ENCODE measurements at places on chromosomes 5 and 9.

GRCh38 chr5:92909602-92909962 is 671.4 kb downstream of the NR2F1-AS1 start:
- no peak for DNase-seq

DNA sequence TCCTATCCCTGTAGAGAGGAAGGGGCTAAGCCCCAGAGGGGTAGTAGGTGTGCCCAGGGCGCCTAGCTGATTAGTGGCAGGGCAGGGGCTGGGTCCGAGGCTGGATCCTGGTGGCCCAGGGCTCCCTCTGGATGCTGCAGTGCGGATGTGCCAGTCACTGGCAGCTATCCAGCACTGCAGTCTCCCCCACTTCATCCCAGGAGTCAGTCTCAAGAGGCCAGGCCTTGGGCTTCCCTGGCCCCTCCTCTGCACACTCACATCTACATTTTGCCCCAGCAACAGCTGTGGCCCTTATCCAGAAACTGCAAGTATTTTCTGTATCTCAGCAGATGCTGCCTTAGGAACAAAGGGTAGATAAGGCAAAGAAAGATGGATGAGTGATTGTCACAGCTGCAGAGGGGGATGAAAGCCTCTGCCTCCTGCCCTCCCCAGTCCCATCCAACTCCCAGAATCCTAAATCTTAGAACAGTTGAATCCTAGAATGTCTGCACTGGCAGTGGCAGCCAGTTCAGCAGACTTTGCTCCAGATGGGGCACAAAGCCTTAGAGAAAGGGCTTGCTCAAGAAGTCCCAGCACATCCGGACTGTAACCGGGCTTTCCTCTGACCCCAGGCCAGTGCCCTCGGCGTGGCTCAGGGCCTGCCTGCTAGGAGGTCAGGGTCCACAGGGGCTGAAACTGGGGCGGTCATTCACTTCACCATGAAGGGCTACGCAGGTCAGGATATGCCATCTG is 1.6 kb downstream of the ANXA6 start:
- DNase-seq, result no peak

DNA sequence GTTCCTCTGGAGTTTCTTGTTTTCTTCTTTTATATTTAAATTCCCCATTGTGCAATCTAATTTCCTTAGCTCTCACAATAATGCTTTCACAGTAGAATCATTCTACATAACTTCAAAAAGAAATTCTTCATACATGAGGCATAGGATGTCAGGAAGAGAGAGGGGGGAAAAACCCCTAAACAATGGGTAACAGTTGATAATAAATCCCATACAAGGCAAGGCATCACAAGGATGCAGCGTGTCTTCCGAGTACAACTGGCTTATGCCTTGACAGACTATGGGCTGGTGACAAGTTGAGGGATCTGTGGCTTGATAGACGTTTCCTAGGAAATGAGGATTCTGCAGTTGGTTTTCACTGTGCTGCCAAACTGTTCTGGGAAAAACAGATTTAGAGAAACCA is 247.4 kb downstream of the ARL15 start:
- no peak for DNase-seq

DNA sequence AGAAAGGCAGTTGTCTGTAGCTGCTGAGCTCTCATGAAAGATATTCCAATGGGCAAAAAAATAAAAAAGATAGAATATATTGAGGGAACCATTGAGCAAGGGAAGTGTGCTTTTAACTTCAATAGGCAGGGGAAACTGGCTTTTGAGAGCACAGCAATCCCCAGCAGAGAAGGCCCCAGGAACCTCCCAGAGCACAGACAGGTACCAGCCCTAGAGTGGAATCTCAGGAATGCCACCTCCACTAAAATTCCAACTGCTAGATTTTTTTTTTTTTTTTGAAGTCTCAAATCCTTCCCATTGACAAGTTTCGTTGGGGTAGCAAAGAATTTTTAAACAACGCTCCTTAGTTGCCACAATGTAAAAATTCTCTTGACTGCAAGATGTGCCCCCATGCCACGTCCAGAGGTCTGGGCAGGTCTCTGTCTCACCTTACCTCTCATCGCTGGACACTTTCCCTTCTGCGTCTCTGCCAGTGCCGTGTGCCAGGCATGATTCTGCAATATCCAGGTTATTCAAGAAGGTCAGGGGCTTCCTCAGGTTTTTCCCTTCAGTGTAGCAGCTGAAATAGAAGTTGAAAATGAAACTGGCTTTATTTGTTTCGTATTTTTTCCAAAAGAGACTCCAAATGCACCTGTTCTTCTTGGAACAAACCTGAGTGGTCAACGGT is 64.2 kb upstream of the IRX1 start:
- no peak for DNase-seq

DNA sequence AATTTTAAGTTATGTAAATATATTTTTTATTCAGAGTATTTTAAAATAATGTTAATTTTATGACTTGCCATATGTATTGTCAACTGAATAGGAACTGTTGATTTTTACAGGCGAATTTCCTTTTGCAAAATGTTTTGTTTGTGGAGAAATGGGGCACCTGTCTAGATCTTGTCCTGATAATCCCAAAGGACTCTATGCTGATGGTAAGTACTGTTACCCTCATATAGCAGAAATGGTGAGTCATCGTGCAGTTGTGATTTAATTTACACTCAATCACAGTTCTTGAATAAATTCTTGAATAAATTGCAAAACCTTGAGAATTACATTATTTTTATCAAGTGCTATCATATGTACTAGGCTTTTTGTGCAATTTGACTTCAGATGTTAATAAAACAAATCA is 7.4 kb downstream of the ZCCHC9 start:
- no peak for DNase-seq

- no peak for DNase-seq
Measured at GRCh38 chr5:169706071-169706470, 69.0 kb downstream of the DOCK2 start.

DNA sequence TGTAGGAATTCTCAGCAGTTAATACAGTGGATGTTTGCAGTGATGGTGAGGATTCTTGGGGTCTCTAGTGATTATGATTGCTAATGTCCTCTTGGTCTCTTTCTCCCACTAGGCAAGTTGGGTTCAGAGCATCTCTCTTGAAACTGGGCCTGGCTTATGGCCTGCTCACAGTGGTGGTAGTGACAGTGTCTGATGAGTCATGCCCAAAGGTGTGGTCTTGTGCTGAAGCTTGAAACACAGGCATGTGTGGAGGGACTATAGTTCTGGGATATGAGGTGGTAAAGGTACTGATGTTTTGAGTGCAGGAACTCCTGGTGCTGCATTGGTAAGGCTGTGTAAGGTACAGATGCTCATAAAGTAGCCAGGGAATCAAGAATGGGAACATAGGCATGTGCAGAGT is 231.1 kb downstream of the FAM170A start:
- no peak for DNase-seq

DNA sequence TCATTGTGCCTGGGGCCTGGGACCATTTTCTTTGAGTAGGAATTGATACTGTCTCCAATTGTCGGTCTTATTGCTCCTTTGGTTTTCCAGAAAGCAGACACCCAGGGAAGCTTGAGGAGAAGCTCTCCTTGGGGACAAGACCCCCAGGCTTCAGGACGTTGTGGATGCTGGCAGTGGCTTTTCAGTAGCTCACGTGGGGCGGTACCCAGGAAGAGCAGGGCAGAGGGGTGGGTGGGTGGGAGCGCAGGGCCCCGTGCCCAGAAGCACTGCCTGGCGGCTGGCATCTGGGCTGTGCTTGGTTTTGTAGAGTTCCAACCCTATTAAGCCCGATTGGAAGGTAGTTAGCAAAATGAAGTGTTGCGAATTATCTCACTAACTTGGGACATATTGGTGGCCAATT is 374.2 kb upstream of the IRX1 start:
- DNase-seq, result no peak

- no peak for DNase-seq
Measured at GRCh38 chr9:38130724-38131123, 61.7 kb upstream of the SHB start.

DNA sequence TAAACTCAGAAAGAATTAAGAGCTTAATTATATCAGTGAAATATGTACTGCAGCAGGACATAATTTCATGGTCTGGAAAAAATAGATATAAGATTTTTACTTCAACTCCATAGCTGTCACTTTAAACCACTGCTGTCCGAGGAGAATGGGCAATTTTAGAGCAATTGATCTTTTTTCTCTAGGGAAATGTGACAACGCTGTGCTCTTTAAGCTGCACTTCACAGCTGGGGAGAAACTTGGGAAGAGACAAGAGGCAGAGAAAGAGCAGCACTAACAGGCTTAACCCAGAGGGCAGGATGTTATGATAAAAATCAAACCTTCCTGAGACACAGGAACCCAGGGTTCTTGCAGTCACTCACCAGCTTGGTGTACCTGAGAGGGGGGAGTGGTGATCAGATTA is 92.0 kb downstream of the SPOCK1 start:
- no peak for DNase-seq

DNA sequence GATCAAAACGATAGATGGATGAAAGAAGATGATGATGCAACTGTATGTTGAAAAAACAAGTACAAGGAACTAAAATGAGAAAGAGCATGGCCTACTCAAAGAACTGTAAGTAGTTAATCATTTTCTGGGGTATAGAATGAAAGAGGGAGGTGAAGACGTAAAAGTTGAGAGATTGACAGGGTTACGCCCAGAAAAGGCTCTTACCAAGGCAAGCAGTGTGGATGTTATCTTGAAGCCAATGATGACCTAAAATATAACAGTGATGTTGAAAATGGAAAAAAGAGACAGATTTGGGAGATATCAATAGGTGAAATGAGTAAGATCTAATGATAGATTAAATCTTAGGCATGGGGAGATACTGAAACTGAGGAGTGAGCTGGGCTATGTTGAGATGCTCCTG is 80.4 kb upstream of the GNAQ start:
- no peak for DNase-seq

- no peak for DNase-seq
Measured at GRCh38 chr5:14424011-14424685, 157.4 kb upstream of the OTULINL start.

DNA sequence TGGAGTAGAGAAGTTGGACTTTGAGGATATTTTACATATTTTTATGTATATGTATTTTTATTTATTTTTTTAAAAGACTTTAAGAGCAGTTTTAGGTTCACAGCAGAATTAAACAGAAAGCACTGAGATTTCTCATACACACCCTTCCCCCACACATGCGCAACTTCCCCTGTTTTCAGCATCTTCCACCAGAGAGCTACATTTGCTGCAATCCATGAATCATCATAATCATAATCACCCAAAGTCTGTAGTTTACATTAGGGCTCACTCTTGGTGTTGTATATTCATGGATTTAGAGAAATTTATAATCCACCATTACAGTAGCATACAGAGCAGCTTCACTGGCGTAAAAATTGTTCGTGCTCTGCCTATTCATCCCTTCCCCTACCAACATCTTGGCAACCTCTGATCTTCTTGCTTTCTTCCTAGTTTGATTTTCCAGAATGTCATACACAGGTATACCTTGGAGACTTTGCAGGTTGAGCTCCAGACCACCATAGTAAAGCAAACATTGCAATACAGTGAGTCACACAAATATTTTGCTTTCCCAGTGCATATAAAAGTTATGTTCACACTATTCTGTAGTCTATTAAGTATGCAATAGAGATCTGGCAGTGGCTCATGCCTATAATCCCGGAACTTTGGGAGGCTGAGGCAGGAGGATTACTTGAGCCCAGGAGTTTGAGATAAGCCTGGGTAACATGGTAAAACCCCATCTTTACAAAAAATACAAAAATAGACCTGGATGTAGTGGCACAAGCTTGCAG is 9.6 kb upstream of the CCDC171 start:
- DNase-seq, result no peak

DNA sequence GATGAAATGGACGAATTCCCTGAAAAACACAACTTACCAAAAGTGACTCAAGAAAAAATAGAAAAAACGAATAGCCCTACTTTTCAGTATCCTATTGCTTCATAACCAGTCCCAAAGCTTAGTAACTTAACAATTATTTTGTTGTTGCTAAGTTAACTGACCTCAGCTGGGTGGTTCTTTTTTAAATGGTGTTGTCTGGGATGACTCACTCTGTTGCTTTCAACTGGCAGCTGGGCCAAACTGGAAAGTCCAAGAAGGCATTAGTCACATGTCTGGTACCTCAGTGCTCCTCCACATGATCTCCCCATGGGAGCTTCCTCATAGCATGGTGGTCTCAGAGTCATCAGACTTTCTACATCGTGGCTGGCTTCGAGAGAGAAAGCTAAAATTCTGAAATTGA is 47.8 kb upstream of the ADAMTS2 start:
- DNase-seq, result no peak

DNA sequence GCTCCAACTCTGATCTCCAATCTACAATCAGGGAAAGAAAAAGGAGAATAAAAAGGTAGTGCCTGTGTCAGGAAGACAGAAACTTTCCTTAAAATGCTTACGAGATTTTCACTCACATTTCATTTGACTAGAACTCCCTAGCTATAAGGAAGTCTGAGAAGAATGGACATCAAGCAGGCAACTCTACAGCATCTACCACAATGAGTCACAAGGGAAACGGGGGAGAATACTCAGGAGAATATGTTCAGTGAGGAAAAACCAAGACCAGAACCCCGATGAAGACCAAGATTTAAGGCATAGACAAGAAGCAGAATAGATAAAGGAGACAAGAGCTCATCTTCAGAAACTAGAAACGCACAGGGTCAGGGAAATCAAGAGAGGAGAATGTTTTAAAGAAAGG is 9.0 kb upstream of the SETD9 start:
- no peak for DNase-seq

DNA sequence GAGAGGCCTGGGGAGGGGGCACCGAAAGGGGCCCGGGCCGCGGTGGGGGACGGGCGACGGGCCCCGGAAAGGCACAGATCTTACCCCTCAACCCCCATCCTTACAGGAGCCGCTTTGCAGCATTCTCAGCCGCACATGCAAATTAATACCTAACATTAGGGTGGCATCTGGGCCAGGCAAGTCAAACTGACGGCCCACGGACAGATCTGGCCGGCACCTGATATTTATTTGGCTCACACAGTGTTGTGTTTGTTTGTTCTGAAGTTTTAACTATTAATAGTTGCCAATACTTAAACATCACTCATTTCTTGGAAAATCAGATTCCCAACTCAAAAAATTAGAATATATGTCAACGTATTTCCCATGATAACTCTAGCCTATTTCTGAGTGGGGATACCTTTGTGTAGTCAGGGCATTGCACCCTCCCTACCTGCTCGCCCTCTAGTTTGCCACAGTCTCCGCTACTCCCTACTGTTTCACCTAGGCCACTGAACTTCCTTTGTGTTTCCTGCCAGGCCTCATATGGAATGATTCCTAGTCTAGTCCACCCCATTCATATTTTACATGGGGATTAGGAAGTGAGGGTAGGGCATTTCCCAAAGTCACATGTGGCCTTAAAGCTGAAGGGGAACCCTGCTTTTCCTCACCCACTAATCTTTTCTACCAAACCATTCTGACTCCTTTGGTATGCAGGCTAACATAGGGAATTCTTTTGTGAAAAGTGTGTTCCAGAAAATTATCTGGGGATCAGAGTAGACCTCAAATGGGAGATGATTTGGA is 71.9 kb upstream of the LARP1 start:
- no peak for DNase-seq

GRCh38 chr9:107809871-107810460 is 320.4 kb upstream of the KLF4 start:
- DNase-seq, result no peak

- DNase-seq, result no peak
Measured at GRCh38 chr5:40224421-40224820, 455.3 kb upstream of the PTGER4 start.

- DNase-seq, result no peak
Measured at GRCh38 chr5:178224403-178224802, 8.2 kb downstream of the PHYKPL start.

Measured in left renal pelvis (tissue), 4 donors.